ENCODE measurements at places on chromosomes 2 and 18.

GRCh38 chr2:73176205-73176880 lies 26.0 kb upstream of the NOTO start:
- no peak for DNase-seq

- DNase-seq = no peak
Measured at GRCh38 chr18:13892098-13892497, 23.2 kb downstream of the MC2R start.

GRCh38 chr2:236164925-236165841 lies 3.0 kb downstream of the GBX2 start:
- DNase-seq = no peak

DNA sequence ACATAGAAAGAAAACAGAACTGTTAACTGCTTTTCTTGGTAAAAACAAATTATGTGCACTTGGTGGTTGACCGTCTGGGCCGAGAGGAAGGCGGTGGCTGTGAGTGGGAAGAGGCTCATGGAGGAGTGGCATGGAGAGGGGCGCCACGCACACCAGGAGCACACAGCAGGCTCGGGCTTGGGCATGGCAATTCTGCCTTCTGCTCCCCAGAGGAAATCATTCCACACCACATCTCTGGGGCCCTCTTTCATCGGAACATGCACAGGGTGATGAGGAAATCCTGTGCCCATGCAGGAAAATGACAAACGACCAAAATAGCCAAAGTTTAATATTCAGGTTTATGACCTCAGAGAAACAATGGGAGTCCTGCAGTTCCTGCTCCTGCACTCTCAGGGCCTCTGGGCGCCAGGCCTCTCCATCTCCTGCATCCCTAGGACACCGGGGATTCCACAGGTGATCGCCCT lies 26.4 kb downstream of the WDFY1 start:
- DNase-seq = no peak

GRCh38 chr18:42271647-42272414 lies 316.8 kb downstream of the PIK3C3 start:
- DNase-seq = no peak

DNA sequence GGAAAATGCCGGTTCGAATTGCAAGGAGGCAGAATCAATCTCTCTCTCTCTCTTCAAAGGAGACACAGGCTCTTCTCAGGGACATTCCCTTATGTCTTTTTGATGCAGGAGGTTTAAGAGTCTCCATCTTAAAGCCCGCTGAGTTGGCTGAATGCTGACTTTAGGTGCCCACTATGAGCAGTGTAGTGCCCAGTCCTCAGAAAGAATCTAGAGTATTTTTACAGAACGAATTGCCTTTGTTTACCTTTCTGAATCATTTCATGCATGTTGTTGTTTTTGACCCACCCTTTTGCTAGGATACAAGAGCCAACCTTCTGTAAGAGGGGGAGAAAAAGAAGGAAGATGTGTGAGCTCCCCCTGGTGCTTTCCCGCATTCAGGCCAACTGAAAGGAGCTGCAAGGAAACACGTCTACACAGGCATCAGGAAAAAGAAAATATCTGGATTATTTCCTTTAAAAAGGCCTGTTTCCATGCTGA lies 193.5 kb upstream of the TCF4 start:
- DNase-seq = no peak

GRCh38 chr2:141440072-141440635 lies 690.7 kb downstream of the LRP1B start:
- no peak for DNase-seq

- DNase-seq = no peak
Measured at GRCh38 chr2:65349863-65350262, 82.5 kb downstream of the SPRED2 start.
